GM20000 (cell line): ENCODE measurements at places on chromosomes 4 and X.

GRCh38 chrX:108271397-108271787, 166.8 kb downstream of the COL4A6 start:
- DNase-seq, result no peak

DNA sequence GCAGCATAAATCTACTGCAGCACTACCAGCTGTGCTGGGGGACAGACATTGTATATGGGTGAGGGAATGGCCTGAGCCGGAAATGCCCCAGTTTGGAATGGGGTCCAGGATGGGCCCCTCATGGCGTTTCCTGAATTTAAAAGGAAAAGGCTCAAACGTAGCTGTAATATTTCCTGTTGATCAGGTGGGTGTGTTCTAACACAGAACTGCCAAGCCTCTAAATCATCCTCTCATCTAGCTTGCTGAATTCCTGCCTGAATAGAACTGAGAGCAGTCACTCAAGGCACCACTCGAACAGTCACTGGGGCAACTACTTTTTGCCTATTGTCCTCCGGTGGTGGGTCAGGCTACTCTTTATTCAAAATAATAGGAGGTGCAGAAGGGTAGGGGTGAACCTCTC, 28.7 kb downstream of the ADH6 start:
- DNase-seq, result no peak

DNA sequence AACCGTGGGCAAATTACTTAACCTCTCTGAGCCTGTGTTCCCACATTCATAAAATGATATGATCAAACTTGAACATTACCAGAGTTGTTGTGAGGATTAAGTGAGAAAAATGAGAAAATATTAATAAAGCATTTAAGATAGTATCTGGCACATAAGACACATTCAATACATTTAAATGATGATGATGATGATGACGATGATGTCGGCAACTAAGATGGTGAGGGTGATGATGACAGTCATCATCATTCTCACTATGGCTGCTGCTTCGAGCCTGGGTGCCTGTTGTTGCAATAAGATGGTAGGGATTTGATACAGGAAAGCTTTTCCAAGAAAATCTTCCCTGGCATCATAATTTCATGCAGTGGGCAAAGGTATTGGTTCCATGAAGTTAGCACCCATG, 11.1 kb downstream of the TMEM164 start:
- DNase-seq, result no peak

GRCh38 chrX:103806862-103807474, 25.1 kb downstream of the RAB9B start:
- DNase-seq, result no peak

DNA sequence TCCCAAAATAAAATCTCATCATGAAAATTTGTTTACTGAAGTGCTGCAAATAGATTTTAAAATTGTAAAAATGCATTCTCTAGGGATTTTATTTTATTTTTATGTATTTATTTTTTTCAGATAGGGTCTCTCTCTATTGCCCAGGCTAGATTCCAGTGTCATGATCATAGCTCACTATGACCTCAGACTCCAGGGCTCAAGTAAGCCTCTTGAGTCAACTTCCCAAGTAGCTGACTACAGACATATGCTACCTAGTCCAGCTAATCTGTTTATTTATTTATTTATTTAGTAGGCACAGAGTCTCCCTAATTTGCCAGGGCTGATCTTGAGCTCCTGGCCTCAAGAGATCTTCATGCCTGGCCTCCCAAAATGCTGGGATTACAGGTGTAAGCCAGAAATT, 317.7 kb upstream of the ANXA10 start:
- no peak for DNase-seq

- DNase-seq, result no peak
These were observed 159.4 kb downstream of the TRAM1L1 start for GRCh38 chr4:116925900-116926457.

GRCh38 chr4:65482410-65482809, 187.9 kb downstream of the EPHA5 start:
- DNase-seq, result no peak

- DNase-seq, result no peak
These were observed 133.8 kb upstream of the UGT8 start for GRCh38 chr4:114464726-114465272.

GRCh38 chrX:17605676-17606075, 131.6 kb upstream of the SCML1 start:
- no peak for DNase-seq

DNA sequence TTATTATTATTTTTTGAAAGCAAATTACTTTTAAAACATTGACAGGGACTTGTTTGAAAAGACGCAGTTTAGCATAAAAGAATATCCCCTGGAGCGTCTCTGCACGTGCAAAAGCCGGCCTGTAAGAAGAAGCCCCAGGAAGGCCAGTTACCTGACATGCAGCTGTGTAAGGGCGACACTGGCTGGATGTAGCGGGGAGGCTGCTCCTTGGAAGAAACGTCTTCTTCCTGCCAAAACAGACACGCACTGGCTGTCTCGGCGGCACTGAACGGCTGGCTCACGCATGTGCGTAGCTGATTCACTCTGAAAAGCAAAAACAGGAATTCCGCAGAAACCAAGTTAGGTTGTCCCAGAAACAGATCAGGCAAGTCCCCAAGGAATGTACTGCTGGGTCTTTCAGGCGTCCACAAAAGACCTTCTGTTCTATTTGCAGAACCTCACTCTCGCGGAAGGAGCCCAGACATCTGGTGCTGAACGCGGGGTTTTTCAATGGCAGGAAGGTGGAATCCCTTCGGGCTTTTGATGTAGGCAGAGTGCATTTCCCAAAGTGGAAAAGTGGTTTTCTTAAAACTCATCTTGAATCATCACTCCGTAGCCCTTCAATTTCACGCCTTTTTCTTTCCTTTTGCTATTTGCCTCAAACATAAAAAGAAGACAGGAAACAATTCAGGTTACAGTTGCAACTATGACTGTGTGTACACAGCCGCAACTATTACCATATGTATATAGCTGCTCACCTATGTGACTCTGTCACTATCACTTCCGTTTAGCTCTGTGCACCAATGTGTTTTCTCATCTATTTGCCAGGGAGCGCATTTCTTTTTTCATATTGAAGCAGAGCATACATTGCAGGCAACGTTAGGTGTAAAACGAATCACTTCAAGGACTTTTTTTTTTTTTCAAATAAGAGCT, 38.1 kb upstream of the ARSH start:
- no peak for DNase-seq

DNA sequence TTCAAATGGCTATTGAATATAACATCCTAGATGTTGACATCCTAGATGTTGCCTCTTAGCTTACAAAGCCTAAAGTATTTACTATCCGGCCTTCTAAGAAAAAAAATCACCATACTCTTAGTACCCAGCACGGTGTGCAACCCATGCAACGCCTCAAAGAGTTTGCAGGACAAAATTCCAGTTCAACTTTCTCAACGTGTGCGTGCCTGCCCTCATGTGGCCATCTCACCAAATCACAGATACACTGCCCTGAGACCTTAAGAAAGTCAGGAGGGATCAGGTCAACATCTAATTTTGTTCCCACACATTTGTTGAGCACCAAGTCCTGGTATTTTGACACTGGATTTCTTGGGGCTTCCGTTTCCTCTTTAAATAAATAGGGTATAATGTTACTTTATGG, 68.3 kb downstream of the CRMP1 start:
- DNase-seq, result peak; percentile 43

- DNase-seq, result no peak
These were observed 312.4 kb downstream of the DHRSX start for GRCh38 chrX:2188330-2188792.

- no peak for DNase-seq
These were observed 294.8 kb downstream of the TENM3 start for GRCh38 chr4:182538031-182538430.

GRCh38 chrX:45134315-45134731, 66.4 kb downstream of the DIPK2B start:
- no peak for DNase-seq

DNA sequence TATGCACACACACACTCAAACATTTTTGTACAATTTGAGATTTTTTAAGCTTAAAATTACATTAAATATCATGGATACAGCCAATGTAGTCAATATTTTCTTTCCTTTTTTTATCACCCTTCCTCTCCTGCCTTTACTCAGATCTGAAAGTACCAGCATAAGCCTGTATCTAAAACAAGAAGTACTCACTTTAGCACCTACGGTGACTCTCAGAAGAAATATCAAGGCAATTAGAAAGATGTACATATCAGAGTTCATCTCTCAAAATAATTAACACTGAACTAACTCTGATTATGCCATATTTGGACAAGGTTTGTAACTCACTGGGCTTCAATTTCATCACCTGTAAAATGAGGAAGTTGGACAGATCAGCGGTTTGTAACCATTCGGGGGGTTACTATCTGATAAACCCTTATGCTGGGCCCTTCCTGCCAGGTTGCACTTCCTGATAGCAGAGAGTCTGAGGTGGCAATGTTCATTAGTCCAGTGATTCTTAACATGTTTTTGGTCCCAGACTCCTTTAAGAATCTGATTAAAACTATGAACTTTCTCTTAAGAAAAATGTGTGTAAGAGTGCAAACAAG, 5.7 kb upstream of the GPR174 start:
- DNase-seq, result peak; percentile 10

GRCh38 chrX:68762766-68763165, 66.1 kb upstream of the EFNB1 start:
- DNase-seq, result no peak

DNA sequence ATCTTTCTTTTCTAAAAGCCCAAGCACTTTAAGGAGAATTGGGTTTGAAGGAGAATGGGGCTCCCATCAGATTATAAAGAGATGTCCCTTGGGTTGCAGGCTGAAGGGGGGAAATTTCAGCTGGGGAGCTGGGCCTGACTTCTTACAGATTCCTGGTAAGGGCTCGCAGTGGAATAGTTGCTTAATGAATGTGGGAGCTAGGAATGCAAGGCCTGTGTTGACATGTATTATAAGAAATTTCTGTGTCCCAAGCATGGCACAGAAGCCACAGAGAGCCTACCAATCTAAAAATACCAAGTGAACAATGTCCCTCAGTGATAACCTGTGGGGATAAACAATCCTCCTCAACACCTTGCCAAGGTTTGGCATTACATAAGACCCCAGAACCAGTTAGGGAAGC, 39.3 kb upstream of the WNK3 start:
- DNase-seq, result no peak

- no peak for DNase-seq
These were observed 89.1 kb downstream of the DCAF8L2 start for GRCh38 chrX:27679281-27679680.

GRCh38 chr4:175109933-175110332, 191.8 kb downstream of the ADAM29 start:
- no peak for DNase-seq

DNA sequence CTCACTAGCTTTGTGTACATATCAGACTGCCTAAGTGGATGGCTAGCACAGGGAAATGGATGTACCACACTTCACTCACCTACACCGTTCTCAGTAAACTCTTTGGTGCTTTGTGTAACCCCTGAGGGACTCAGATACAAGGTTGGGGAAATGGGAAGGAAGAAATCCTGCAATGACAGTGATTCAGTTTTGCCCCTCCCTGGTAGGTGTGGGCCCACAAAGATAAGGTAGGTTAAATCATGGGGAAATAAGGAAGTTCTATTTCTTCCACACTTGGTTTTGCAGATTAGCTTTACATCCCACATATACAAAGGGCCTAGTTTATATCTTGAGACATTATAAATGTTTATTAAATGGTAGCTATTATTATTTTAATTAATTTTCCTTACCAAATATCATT, 197.6 kb upstream of the SPANXN4 start:
- DNase-seq, result no peak

DNA sequence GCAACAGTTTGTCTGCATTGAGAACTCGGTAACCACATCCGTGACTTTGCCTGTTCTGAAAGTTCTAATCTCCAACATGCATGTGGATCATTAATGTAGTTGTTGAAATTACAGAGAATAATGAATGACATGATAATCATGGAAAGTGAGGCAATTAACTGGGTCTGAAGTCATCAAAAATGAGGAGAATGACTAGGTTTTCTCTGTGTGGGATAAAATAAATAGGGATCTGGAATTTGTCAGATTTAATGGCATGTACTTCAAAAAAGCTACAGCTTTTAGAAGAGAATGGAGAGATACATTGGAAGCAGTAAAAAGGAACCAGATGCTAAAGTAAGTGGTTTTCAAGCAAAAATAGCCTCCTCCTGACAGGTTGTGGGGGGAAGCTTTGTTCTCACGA, 59.3 kb downstream of the AFM start:
- DNase-seq, result no peak

DNA sequence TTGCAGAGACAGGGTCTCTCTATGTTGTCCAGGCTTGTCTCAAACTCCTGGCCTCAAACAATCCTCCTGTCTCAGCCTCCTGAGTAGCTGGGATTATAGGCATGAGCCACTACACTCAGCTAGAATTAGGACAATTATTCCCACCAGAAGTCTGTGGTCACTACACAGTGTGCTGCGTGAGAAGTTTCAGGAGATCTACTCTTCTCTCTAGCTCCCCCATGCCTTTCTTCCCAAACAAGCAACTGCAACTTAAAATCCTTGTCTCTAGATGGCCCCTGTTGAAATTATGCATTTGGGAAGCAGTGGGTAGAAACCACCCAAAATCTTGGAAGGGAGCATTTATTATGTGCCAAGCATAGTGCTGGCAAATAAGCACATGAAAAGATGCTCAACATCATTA, 21.1 kb upstream of the MAP7D3 start:
- DNase-seq, result no peak
